ENCODE measurements at places on chromosomes 7 and 10. TPM values are rescaled to one million over a fixed set of nuclear protein-coding genes. Genes with fewer than 3 reads are reported as not detected.

- DNase-seq, result no peak
Observed at GRCh38 chr10:133458710-133459453, 5.1 kb downstream of the SCART1 start.

GRCh38 chr7:49580000-49580399 lies 193.4 kb upstream of the VWC2 start:
- no peak for DNase-seq

DNA sequence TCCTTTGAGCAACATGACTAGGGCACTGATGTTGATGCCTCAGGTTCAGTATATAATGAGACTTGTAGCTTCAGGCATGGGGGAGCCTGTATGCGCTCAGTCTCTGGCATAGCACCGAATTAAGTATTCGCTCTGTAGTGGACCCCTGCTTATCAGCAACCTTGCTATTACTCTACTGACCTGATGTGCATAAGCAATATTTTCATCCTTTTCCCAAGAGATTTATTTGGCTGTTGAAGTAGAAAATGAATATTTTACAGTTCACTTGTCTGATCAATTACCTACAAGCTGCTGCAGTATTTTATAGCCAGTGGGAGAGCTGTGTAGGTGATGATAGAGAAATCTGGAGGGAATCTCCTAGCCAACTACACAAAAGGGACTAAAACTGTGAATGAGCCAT lies 781.6 kb upstream of the PHF14 start:
- no peak for DNase-seq

GRCh38 chr7:32891800-32892520 lies 400 bp upstream of the KBTBD2 start:
- DNase-seq, result peak; percentile 94

DNA sequence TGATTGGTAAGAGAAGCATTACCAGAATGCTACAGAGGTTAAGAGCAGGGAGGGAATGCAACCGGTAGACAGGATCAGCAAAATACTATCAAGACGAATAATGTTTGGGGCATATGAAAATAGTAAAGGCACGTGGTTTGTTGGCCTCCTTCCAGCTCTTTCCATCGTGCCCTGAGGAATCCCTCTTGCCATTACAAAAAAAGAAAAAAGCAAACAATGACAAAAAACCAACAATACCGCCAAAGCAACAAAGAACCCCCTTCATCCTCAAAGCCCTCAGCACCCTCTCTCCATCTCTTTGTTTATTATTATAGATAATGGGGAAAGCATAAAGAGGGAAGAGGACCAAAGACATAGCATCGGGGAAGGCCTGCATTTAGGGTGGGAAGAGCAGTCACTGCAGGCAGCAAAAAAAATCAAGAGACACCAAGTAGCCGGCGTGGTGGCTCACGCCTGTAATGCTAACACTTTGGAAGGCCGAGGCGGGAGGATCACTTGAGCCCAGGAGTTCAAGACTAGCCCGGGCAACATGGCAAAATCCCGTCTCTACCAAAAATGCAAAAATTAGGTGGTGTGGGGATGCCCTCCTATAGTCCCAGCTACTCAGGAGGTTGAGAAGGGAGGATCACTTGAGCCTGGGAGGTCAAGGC lies 78.0 kb downstream of the HIP1 start:
- no peak for DNase-seq

DNA sequence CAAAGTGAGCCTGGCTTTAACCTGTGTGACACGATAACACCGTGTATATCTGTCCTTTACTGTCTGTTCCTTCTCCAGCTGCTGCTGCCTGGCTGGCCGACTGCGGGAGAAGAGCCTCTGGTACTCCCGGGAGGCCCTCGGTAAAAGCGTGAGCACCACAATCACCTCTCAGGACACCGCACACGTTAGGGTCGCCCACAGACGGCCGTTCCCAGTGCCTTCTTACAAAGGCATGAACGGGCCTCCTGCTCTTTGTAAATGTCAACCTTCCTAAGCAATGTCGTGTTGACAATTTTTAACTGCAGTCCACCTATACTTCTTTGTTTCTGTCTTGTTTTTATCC lies 177.6 kb downstream of the DIP2C start:
- no peak for DNase-seq

DNA sequence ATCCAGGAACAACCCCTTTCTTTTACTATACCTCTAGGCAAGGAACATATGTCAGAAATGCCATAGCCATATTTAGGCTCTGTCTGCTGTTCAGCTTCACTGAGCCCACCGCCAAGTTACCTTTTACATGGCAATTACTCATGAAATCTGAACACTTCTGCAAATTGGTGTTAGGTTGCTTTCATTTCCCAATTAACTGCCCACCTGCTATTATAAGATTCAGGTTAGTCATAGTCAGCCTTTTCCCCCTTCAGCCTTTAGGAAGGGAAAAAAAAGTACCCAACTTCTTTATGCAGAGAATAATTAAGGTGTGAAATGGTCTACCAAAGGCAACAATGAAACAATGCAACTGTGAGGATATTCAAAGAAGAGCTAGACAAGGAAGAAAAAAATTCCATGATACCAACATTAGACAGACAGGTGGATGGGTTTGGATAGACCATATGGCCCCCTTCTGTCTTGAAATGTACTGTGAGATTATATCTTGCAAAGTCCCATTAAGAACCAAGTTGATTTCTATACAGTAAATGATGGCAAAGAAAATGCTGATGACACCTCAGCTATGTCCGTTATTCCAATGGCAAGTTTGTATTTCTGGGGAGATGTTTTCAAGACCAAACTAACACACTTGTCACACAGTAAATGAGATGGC lies 442.1 kb upstream of the NRP1 start:
- no peak for DNase-seq

GRCh38 chr7:33773053-33773452 lies 132.3 kb upstream of the BMPER start:
- peak; percentile 77 for DNase-seq

DNA sequence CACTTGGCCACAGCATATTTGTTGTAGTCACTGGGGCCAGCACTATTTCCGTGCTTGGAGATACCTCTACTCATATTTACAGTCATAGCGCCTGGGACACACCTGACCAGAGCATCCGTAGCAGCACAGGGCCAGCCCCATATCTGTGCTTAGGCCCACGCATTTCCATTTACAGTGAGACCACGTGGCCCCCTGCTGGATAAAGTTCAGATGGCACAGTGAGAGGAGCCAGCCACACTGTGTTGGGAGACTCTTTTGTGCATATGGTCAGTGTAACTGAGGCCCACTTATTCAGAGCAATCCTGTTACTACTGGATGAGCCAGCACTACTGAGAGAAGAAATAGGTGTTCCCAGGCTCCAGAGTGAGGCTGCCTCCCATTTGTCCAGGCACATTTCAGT lies 455.3 kb downstream of the REEP3 start:
- DNase-seq, result peak; percentile 6

GRCh38 chr10:74988054-74988775 lies 123.2 kb upstream of the SAMD8 start:
- peak; percentile 71 for DNase-seq

DNA sequence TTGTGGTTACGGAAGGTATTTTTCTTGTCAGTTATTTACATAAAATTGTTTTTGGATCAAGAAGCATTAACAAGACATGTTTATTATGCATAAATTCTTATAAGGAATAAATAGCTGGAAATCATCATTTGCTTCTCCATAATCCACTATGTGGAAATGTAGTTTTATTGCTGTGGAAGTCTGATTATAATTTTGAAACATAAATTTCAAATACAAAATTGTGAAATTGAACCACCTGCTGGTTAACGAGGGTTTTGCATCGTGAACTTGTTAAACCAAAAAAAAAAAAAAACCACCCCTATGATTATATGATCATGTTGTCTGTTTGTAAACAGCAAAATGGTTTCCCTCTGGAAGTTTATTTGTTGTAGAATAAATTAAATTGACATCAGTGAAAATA lies 25.9 kb downstream of the ABRAXAS2 start:
- peak; percentile 66 for DNase-seq

GRCh38 chr7:77982926-77983550 lies 184.5 kb downstream of the PHTF2 start:
- no peak for DNase-seq

PBLD gene
- total RNA-seq, result 6.6 TPM

SGCE gene
- 77.4 TPM for total RNA-seq

SMNDC1 gene
- 8.9 TPM for total RNA-seq

MAGI2 gene
- 16.1 TPM for total RNA-seq

NUDT1 gene
- total RNA-seq, result 8.3 TPM

Data from fibroblast of the aortic adventitia (primary cell).